IMR-90 (cell line): ENCODE measurements at places on chromosomes 12 and 14. TPM values are rescaled to one million over a fixed set of nuclear protein-coding genes. Genes with fewer than 3 reads are reported as not detected.

SMCO2 gene
- not detected in 2 replicates for total RNA-seq

DNA sequence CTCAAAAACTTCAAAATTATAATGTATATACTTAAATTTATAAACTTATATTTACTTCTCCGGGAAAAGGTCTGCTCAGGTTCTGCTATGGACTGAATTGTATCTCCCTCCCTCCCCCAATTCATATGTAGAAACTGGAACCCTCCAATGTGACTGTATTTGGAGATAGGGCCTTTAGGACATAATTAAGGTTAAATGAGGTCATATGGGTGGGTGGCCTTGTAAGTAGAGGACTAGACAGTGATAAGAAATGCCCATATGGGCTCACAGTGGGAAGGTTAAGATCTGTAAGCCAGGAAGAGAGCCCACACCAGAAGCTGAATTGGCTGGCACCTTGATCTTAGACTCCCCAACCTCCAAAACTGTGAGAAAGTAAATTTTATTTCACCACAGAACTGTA, 84.5 kb downstream of the TAOK3 start:
- no peak overlapping the region for H3K27ac ChIP-seq
- peaks cover 3% of the 10 kb centered on the region; the same call in 1 of the 2 replicates for H3K36me3 ChIP-seq
- H3K4me1 ChIP-seq: peaks cover 9% of the 10 kb centered on the region
- H3K27me3 ChIP-seq: no peaks in the 10 kb centered on the region
- H3K4me3 ChIP-seq: no peak overlapping the region

DNA sequence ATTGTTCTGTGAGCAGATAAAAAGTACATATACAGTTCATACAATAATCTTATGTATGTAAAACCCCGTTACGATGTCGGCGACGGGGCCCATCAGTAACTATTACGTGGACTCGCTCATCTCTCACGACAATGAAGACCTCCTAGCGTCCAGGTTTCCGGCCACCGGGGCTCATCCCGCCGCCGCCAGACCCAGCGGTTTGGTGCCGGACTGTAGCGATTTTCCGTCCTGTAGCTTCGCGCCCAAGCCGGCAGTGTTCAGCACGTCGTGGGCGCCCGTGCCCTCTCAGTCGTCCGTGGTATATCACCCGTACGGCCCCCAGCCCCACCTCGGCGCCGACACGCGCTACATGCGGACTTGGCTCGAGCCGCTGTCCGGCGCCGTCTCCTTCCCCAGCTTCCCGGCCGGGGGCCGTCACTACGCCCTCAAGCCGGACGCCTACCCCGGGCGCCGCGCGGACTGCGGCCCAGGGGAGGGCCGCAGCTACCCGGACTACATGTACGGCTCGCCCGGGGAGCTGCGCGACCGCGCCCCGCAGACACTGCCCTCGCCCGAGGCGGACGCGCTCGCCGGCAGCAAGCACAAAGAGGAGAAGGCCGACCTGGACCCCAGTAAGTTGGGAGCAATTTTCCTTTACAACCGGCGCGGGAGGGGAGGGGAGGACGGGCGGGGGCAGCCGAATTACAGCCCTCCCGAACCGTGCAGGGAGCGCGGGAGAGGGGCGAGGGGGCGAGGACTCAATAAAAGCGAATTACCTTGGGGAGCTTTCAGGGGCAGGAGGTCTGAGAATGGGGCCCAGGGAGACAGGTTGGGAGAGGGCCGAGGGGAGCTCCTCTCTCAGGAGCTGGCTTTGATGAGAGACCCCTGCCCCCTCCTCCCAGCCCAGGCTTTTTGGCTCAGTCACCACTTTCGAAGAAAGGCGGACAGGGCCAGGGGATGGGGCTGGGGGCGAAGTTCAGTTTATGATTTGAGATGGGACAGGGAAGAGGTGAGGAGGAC, at the start of gene HOXC9:
Gene HOXC9 (plus strand): TSS at position 46 of the 999 bp plus-strand sequence. CDS start 28 bp downstream, at position 74.
- H3K27ac ChIP-seq: no peak within 1 kb of the TSS
- H3K4me1 ChIP-seq: 0 out of 2 replicates have a peak, but pooled peaks cover under 1% of the 10 kb centered on the region
- peak within 1 kb of the TSS; percentile 32 for H3K4me3 ChIP-seq
- no peaks in the 10 kb centered on the region for H3K36me3 ChIP-seq

DNA sequence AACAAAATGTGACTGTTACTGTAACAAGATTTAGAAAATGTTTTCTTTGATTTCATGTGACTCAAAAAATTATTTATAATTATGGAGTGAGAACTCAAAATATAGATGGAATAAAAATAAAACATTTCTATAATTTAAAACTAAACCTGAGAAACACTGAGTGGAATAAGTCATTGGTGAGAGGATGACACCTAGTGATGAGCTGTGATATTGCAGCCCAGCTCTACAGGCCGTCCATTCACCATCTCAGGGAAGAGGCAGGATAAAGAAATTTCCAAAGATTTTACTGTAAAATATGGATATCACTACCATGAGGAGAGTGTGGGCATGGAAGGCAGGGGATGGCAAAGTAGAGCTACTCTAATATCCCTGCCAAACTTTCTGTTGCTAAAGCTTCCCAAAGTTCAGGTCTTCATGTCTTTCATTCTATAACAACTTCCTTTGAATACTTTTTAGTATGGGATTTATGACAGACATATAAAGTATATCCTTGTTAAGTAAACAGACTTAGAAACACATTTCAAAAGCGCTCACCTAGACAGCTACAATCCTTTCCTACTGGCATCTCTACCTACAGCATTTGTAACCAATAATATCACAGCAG, 308.0 kb downstream of the ITPR2 start:
- H3K36me3 ChIP-seq: no peaks in the 10 kb centered on the region
- H3K27me3 ChIP-seq: no peaks in the 10 kb centered on the region
- no peaks in the 10 kb centered on the region for H3K4me1 ChIP-seq
- peak; percentile 28 for DNase-seq
- no peak overlapping the region for H3K4me3 ChIP-seq
- no peak overlapping the region for H3K27ac ChIP-seq

- H3K36me3 ChIP-seq: no peaks in the 10 kb centered on the region
- no peak overlapping the region for H3K4me3 ChIP-seq
- no peak overlapping the region for H3K27ac ChIP-seq
- DNase-seq: peak; percentile 1
Observed at GRCh38 chr14:78764240-78764639, 594.1 kb downstream of the NRXN3 start.

GRCh38 chr12:58082996-58083395, 141.6 kb downstream of the ATP23 start:
- no peaks in the 10 kb centered on the region for H3K4me1 ChIP-seq
- no peaks in the 10 kb centered on the region for H3K36me3 ChIP-seq
- H3K4me3 ChIP-seq: no peak overlapping the region
- DNase-seq: no peak
- H3K27ac ChIP-seq: no peak overlapping the region
